ENCODE measurements at places on chromosomes 4 and X. TPM values are rescaled to one million over a fixed set of nuclear protein-coding genes. Genes with fewer than 3 reads are reported as not detected.

HTATSF1 gene
- total RNA-seq = 63.3 TPM

PROM1 gene
- total RNA-seq = 10.5 TPM

CHIC2 gene
- 14.1 TPM for total RNA-seq

CLDN2 gene
- 0.52 TPM for total RNA-seq

TRPC5OS gene
- total RNA-seq = 0.19 TPM

ATP1B4 gene
- total RNA-seq = 0.08 TPM

GRCh38 chr4:95835672-95836071 is 4.2 kb upstream of the PDHA2 start:
- no peak for ATAC-seq

DNA sequence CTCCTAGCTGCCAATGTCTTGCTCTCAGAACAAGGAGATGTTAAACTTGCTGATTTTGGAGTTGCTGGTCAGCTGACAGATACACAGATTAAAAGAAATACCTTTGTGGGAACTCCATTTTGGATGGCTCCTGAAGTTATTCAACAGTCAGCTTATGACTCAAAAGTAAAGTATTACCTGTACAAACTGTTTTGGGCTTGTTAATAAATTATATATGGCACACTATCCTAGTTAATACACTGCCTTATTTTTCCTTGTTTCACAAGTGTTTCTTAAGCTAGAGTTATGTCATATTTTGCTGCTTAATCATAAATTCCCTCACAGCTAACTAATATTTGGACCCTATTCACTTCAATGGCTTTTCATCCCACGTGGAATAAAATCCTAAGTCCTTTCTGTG is 45.3 kb downstream of the STK26 start:
- ATAC-seq = no peak

DNA sequence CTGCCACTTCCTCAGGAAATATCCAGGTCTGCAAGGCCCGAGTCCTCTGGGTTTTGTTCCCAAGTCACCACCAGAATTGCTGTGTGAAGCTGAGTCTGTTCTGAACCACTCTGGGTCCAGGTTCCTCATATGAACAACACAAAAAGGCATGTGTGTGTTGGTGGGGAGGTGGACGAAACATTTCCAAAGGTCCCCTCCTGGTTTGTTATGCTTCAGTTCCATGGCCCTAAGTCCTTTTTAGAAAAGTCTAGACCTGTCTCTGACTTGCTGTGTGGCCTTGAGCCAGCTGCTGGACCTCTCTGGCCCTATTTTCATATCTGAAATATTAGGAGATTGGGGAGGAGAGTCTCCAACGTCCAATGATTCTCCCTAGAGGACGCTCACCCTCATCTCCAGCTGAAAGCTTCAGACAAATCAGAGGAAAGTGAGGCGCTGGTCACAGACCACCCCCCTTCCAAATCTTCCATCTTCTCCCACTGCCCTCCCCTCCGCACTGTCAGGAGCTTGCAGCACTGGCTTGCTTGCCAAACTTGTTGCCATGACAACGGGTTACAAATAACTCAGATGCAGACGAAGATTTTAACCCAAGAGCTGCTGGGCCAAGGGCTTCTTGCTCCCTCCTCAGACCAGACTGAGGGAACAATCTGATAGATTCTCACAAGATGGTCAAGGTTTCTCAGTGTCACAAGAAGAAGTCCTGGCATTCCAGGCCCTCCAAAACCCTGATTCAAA is 64.5 kb downstream of the SMC1A start:
- ATAC-seq = no peak

DNA sequence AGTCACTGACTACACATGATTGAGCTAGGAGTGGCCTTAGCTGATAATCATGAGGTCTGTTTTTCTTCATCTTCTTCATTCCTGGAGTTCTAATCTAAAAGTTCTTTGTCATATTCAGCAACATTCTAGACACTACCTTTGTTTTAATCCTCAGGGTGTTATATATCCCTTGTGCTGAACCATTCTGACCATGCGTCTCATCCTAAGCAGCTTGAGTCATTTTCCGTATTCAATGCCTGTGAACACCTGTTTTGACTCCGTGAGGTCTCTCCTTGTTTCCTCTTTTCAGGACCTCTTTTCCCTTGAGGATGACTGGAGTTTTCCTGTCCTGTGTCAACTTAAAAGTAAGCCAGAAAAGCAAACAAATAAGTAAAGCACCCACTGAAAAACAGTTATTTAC is 597.9 kb downstream of the GBA3 start:
- ATAC-seq = no peak

DNA sequence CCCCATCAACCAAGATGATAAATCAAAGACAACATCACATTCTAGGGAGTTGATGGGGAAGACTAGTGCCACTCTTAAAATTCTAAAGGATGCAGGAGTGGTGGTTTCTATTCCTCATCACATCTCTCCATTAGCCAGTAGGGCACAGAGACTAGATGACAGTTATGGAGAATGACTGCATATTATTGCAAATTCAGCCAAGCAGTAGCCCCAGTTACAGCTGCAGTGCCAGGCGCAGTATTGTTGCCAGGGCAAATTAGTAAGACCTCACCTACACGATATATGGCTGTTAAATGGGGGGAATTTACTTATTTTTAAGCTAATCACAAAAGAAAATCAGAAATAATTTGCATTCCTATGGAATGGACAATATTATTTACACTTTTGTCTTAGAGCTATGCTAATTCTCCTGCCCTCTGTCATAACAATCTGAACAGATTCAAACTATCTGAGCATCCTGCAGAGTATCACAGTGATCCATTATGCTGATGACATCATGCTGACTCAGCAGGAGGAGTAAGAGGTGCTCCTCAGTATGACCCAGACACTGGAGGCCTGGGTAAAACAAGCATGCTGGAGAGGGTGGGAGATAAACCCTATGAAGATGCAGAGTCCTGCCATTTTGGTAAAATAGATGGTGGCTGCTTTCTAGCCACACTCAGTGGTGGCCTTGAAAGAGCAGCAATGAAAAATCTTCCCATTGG is 24.7 kb downstream of the ETNPPL start:
- no peak for ATAC-seq

- ATAC-seq = no peak
Measured at GRCh38 chr4:165009493-165010227, 22.1 kb upstream of the TRIM60 start.

DNA sequence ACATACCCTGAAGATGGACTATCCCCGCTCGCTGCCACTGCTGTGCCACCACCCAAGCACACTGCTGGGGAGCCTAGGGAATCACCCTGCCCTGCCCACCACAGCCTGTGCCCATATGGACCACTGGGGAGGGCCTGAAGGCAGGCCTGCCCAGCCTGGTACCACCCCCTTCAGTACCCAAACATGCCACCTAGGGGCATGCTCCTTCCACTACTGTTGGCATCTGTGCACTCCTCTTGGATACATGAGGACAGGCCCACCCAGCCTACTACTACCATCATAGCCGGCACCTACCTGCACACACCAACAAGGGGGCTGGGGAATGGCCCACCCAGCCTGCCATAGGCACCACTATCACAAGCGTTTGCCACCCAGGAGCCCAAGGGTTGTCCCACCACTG is 30.1 kb upstream of the PRDX4 start:
- no peak for ATAC-seq

DNA sequence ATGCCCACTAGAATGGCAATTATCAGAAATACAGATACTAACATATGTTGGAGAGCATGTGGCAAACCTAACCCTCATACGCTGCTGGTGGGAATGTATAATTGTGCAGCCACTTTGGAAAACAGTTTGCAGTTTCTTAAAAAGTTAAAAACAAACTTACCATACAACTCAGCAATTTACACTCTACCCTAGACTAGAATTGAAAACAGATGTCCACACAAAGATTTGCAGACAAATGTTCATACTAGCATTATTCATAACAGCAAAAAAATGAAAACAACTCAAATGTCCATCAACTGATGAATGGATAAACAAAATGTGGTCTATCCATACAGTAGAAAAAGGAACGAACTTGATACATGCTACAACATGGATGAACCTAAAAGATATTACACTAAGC is 64.4 kb downstream of the SLC9A7 start:
- ATAC-seq = no peak

GRCh38 chr4:185192059-185192458 is 11.7 kb downstream of the CFAP97 start:
- no peak for ATAC-seq

DNA sequence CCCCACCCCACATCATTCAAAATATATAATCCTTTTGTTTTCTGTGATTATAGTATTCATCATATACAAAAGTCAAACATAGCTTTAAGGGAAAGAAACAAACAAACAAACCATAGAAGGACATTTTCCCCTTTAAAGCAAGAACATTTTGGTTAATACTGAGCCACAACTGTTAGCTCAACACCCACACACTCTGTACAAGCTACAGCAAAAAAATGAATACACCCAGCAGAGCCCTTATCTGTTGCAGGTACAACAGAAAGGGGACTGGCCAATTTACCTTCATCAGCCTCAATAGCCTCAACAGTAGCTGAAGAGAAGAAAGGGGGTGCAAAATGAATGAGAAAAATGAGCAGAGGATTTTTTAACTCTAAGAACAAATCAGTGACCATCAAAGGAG is 318.4 kb downstream of the PPP3CA start:
- ATAC-seq = no peak

- ATAC-seq = no peak
Measured at GRCh38 chr4:4873203-4873602, 13.7 kb downstream of the MSX1 start.

DNA sequence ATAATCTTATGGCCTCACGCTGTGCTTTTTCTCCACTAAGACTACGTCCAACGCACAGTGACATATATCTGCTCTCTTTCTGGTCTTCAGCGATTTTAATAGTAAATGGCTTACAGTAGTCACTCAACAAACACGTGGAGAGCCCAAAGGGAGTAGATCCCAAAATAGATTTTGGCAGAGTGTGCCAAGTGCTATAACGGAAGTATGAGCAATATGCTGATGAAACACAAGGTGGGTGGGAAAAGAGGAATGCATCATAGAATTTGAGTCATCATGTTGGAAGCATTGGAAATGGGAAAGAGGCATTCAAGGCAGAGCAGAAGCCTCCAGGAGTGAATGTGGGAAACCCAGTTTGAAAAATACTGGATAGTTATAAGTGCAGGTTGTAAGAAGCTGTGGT is 129.1 kb upstream of the LDB2 start:
- ATAC-seq = peak; percentile 93

- no peak for ATAC-seq
Measured at GRCh38 chrX:53095796-53096195, 1.9 kb downstream of the KANTR start.

DNA sequence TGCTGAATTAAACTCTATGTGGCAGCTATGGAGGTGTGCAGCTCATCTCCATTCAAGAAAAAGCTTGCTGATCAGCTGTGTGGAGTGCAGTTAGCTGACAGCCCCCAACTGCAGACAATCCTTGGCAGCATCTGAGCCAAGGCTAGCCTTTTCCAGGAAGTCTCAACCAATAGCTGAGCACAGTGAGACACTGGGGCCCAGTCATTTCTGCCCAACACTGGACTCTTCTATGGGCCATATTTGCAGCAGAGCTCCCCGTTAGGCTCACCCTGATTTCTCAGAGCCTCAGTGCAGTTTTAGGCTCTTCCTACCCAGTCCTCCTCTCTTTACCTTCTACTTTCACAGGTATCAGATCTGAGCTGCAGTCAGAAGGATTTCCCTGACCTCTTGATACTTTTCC is 12.9 kb downstream of the DDX53 start:
- no peak for ATAC-seq

- ATAC-seq = no peak
Measured at GRCh38 chr4:71392109-71392508, 53.3 kb downstream of the SLC4A4 start.

GRCh38 chr4:141352909-141353525 is 132.3 kb downstream of the ZNF330 start:
- no peak for ATAC-seq

DNA sequence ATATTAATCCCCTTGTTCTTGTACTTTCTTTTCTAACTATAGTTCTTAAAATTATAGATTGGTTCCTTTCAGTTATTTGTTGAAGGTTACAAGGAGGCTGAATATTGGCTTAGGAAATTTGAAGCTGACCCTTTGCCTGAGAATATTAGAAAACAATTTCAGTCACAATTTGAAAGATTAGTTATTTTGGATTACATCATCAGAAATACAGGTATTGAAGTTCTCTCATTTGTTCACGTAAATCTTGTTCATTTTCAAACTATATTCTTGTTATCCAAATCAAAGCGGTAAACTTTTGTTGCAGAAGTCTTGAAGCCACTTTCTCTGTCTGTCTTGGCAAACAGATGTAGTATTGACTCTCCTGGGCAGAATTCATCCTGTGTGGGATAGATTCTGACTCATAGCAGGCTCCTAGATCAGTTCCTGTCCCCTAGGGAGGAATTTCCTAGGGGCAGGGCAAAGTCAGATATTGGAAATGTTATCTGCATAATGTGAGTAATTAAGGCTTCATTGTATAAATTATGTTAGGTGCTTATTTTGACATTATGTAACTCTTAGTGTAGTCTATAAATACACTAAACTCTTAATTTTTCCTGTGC is 25.2 kb downstream of the PI4K2B start:
- peak; percentile 45 for ATAC-seq

DNA sequence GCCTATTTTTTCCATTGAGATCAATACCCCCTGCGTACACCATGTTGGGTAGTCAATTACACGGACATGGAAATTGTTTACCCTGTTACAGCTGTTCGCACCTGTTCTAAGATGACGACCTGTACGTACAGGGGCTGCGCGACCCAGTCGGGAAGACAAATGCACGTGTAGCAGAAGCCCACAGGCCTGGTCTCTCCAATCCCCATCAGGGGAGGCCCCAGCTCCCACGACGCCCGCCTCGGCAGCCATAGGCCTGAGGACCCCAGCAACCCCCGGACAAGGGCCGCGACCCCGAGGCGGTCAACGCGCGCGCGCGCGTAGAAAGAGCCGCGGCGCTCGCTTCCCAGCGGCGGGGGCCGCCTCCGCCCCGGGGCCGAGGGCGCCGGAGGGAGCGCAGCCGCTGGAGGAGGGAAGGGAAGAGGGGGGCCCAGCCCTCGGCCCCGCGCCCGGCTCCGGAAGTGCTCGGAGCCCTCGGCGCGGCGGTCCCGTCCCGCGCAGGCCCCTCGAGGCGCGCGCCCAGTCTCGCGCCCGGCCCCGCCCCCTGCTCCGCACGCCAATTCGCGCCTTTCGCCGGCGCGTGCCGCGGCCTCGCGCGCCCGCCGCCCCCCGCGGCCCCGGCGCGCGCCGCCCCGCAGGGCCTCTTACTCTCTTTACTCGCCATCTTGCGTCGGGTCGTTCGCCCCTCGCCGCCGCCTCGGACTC is 618 bp downstream of the RBBP7 start:
- peak; percentile 65 for ATAC-seq

DNA sequence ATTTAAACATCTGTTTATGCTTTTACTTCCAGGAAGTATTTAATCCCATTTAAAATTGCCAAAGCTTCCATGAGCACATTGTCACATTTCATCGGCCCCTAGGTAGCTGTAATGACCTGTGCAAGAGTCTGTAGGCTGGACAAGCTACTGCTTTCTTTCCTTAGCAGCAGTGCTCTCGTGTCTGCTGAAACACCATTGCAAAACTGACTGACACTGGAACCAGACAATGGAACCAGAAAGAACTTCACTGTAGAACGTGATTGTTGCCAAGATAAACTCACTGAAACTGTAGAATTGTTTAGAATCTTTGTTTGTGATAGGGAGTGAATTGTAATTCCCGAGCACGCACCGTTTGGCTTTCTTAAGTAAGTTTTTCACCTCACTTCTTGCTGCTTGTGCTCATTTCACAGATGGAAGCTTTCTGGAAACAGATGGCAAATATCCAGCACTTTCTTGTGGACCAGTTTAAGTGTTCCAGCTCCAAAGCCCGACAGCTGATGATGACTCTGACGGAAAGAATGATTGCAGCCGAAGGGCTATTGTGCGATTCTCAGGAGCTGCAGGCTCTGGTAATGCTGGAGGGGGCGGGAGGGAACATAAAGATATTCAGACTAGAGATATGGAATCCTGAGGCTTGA is 36.9 kb downstream of the EVC start:
- ATAC-seq = peak; percentile 36

- ATAC-seq = no peak
Measured at GRCh38 chrX:40971736-40972135, 113.5 kb upstream of the USP9X start.

All from motor neuron (in vitro differentiated cells).